ENCODE measurements at places on chromosomes 3 and 15. TPM values are rescaled to one million over a fixed set of nuclear protein-coding genes. Genes with fewer than 3 reads are reported as not detected.

Gene CAMK2N2
- 1.4 TPM for total RNA-seq

Gene CIB2
- 28.0 TPM for total RNA-seq

Gene TRPM1
- total RNA-seq = not detected

Gene GPR62
- total RNA-seq = not detected

Gene OXTR
- 10.8 TPM for total RNA-seq

Gene GRAMD2A
- total RNA-seq = 0.16 TPM

Gene OR5H15
- total RNA-seq = not detected

Gene SKOR1
- total RNA-seq = 0.05 TPM

Gene FEZF2
- total RNA-seq = not detected

Gene GOLGA8R
- 0.16 TPM for total RNA-seq

Measured in A549 treated with Hydrocortisone at 1 μM for 4 hours (cell line).